Stimulated activated CD8-positive, alpha-beta memory T cell treated with anti-CD3 and anti-CD28 coated beads, Interleukin-2, amount 100 ng/mL, for 48 hours (primary cell): ENCODE measurements at places on chromosomes 7 and 10.

GRCh38 chr10:52011118-52011517 is 303.0 kb upstream of the DKK1 start:
- no peak for DNase-seq

GRCh38 chr7:131961054-131961680 is 404.7 kb upstream of the PODXL start:
- no peak for DNase-seq

- no peak for DNase-seq
Measured at GRCh38 chr10:93336678-93337077, 145.5 kb downstream of the MYOF start.

DNA sequence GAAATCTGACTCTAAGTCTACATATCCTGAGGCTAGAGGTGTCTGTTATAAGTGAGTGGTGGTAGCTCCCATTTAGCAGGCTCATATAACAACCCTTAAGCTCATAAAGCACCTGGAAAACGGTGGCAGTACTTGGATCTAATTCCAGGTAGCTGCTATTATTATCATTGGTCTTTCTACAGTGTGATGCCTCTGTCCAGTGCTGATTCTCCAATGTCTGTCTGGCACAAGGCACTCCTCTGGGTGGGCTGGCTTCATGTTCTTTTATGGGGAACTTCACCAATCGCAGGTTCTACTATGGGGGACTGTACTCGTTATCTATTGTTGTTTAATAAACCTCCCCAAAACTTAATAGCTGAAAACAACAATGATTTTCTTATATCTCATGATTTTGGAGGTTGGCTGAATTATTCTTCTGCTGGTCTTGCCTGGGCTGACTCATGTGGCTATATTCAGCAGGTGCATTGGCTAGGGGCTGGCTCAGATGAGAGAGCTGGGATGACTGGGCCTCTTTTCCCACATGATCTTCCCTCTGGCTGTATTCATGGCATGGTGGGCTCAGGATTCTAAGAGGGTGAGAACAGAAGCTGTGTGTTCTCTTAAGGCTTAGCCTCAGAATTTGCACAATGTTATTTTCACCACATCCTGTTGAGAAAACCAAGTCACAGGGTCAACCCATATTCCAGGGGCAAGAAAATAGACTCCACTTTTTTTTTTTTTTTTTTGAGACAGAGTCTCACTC is 93.0 kb upstream of the PCGF5 start:
- no peak for DNase-seq

- no peak for DNase-seq
Measured at GRCh38 chr10:33157103-33157502, 177.4 kb downstream of the NRP1 start.

- DNase-seq: no peak
Measured at GRCh38 chr10:77274046-77274795, 363.4 kb downstream of the KCNMA1 start.

DNA sequence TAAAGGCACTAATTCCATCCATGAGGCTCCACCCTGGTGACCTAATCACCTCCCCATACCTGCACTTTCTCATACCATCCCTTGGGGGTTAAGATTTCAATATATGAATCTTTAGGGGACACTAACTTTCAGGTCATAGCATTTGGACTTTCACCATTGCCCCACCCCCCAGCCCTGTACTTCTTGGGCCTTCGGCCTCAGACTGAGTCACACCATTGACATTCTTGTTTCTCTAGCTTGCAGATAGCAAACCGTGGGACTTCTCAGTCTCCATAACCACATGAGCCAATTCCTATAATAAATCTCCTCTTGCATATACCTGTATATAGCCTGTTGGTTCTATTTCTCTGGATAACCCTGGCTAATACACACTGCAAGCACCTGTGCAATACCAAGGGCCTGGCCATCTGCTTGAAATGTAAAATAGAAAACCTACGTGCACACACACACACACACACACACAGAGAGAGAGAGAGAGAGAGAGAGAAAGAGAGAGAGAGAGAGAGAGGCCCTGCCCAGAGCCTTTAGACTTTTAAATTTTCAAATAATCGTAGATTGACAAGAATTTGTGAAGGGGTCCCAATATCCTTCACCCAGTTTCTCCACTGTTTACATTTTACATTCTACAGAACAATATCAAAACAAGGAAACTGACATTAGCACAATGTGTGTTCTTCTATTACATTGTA is 25.3 kb downstream of the ANXA8 start:
- no peak for DNase-seq

DNA sequence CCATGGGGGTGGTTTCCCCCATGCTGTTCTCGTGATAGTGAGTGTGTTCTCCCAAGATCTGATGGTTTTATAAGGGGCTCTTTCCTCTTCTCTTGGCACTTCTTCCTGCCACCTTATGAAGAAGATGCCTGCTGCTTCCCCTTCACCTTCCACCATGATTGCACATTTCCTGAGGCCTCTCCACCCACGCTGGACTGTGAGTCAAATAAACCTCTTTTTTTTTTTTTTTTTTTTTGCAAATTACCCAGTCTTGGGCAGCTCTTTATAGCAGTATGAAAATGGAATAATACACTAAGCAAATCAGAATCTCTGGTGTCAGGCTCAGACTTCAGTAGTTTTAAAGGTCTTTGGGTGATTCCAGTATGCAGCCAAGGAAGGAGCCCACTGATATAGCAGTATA is 28.2 kb downstream of the TAS2R41 start:
- no peak for DNase-seq

- no peak for DNase-seq
Measured at GRCh38 chr7:44772440-44772839, 23.8 kb downstream of the ZMIZ2 start.

GRCh38 chr10:79167537-79167936 is 98.8 kb downstream of the ZMIZ1 start:
- DNase-seq: no peak

DNA sequence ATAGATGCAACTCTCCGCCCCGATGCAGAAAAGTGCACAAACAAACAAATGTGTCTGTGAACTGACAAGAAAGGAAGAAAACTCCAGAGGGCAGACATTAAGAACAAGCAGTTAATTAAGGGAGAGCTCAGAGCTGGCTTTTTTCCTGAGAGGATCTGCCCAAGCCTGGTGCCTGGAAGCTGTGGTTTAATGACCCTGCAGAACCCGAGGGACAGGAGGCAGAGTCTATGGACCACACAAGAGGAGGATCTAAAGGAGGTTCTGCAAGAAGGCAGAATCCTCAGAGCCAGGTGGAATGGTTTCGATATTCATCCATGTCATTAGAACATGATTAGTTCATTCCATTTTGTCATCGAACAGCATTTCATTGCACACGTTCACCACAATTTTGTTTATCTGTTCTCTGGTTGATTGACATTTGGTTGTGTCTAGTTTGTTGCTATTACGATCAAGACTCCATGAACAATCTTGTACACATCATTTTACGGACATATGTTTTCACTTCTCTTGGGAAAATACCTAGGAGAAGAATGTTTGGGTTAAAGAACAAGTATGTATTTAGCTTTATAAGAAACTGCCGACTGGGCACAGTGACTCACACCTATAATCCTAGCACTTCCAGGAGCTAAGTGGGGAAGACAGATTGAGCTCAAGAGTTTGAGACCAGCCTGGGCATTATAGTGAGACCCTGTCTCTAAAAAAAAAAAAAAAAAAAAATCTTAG is 560.2 kb downstream of the CALN1 start:
- no peak for DNase-seq

DNA sequence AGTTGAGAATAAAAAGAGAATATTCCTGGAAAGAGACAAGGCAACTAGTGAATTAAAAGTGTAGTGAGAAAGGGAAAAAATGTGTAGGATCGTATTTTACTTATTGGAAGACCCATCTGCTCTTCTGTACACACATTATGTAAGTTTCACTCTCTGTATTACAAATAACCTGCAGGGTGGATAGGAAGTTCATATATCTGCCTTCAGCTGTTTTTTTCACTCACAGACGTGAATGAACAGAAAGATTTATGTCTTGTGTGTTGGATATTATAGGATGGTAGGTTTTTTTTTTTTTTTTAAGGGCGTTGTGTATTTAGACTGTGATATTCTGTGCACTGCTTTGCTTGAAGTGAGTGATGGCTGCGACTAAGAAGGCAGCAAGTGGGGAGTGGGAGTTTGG is 266.5 kb downstream of the AUTS2 start:
- DNase-seq: no peak

- DNase-seq: no peak
Measured at GRCh38 chr10:102837230-102837721, at the start of gene CYP17A1. CYP17A1 (minus strand) TSS chr10:102837413; CDS start chr10:102837361, 52 bp downstream.

DNA sequence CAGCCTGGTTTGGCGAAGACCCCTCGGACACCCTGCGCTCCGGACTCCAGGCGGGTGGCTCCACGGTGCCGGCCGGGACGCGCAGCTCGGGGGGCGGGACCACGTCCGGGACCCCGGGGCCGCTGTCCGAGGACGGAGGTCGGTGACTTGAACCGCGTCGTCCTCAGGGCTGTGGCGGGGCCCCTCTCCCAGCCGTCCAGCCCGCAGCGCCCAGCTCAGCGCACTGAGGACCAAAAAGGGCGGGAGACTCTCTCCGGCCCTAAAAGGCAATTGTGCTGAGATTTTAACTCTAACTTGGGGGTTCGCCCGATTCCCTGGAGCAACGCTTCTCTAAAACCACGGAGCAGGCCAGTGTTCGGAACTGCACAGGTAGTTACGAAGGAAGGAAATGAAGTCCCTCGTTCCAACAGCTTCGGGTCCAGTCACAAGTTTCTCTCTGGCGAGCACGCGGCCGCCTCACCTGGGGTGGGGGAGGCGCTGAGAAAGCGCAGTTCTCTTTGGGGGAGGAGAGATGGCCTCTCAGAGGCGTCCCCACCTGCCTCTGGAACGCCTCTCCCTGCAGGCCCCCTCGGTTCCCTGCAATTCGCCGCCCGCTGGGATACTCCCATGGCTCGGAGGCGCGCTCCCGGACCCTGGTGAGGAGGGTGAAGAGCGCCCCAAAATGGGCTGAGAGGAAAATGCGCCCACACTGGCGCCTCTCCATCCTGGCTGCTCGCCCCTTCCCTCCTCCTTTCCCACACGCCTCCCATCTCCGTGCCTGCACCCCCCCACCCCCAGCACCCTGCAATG is 352.7 kb downstream of the DNAJB6 start:
- DNase-seq: no peak

- peak; percentile 50 for DNase-seq
Measured at GRCh38 chr10:73991884-73992245, 6.1 kb upstream of the VCL start.

DNA sequence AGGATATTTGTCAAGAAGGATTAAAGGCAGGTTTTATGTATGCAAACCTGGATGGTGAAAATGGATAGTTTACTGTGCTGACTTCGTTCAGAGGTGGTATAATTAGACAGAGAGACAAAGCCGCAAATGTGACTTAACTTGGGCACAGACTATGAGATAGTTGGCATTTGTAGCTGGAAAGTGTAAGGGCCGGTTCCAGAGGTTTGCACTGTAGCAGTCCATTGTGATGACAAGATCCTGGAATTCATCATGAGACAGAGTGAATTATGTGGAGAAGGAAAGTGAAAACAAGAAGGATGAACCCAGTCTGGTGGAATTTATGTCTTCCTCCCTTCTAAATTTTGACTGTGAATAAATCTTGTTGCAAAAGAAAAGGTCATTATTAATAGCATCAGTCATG is 139.0 kb downstream of the CNTNAP2 start:
- no peak for DNase-seq

DNA sequence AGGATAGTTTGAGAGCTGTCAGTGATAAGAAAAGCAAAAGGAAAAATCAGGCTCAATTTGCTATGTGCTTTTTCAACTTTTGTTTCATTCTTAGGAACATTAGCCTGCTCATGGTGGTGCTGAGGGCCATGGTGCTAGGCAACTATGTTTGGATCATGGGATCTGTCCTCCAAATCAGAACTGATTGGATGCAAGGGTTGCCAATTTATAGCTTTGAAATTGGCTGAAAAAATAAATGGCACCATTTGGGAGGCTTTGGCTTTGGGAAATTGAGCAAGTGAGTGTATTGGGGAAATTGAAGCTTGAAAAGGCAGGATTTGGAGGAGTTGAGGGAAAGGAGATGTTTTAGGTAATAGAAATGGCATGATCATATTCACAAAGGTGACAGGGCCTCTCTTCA is 103.8 kb downstream of the CYP26A1 start:
- no peak for DNase-seq

DNA sequence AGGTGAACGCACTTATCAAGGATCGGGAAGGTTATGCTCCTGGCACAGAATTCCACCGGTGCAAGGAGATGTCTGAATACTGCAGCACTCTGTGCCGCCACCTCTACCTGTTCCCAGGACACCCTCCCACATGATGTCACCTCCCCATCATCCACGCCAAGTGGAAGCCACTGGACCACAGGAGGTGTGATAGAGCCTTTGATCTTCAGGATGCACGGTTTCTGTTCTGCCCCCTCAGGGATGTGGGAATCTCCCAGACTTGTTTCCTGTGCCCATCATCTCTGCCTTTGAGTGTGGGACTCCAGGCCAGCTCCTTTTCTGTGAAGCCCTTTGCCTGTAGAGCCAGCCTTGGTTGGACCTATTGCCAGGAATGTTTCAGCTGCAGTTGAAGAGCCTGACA is 11.0 kb upstream of the CLCN1 start:
- DNase-seq: no peak

DNA sequence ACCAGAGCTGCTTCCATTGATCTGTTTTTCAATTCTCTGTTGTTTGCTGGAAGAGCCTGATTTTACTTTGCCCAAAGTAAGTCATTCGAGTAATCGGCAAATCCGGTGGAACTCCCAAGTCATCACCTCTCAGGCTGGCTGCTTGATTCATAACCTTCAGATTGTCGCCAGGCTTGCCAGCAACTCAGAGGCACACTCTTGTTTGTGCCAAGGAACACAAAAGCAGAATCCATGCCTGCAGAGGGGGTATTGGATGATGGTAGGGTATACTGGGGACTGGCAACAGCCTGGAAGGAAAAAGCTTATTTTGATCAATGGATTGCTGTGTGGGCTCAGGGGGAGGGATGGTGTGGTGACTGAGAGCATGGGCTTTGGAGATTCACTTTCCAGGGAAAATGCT is 542.4 kb downstream of the SORCS3 start:
- DNase-seq: no peak

DNA sequence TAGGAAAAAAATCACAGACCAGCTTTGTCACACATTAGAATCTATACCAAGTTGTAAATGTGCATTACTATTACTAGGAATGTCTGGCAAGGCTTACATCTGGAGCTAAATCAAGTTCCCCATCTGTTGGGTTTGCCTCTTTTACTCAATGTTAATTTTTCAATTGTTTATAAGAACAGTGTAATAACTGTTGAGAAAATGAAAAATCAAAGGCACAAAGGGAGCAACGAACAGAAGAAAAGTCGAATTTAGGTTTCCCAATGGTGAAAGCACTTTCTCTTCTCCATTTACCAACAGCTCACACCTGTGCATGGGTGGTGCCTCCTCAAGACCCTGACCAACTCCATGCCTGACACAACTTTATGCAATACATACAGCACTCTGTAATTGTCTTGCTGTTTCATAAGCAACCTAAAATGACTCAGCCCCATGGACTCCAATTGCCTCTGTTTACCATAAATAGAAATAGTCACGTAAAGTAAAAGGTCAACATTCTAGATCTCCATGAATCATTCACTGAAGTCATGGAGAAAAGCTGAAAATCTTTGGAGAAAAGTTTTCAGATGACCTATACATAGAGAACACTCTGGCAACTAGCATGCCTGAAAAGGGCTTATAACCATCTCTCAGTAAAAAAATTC is 95.5 kb upstream of the KCNIP2 start:
- no peak for DNase-seq
